ENCODE measurements at places on chromosomes 16 and 17. TPM values are rescaled to one million over a fixed set of nuclear protein-coding genes. Genes with fewer than 3 reads are reported as not detected.

- no peak for DNase-seq
Measured at GRCh38 chr17:43534909-43535308, 11.2 kb downstream of the ETV4 start.

DNA sequence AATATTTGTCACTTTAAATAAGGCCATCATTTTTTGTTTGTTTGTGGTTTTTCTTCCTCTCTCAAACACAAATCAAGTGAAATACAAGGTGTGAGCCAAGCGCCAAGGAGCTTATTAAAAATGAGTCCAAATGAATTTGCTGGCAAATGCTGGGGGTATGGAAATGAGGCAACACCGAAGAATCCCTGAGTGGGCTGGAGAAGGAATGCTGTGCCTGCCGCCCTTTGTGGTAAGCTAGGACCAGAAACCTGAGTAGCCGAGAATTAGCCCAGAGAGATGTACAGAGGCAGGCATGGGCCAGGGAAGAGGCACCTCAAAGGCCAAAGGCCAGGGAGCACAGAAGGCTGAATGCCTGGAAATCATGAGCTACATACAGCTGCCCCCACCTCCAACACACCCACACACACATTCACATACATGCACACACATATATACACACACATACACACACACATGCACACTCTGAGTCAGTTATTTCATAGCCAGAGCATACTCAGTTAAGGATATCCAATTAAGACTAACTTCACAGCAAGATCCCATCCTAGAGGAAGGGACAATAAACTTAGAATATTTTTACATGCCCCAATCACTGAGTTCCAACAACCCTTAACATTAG is 266.1 kb upstream of the DYNLRB2 start:
- DNase-seq = no peak

- no peak for DNase-seq
Measured at GRCh38 chr17:48378238-48378637, 51.8 kb downstream of the SKAP1 start.

DNA sequence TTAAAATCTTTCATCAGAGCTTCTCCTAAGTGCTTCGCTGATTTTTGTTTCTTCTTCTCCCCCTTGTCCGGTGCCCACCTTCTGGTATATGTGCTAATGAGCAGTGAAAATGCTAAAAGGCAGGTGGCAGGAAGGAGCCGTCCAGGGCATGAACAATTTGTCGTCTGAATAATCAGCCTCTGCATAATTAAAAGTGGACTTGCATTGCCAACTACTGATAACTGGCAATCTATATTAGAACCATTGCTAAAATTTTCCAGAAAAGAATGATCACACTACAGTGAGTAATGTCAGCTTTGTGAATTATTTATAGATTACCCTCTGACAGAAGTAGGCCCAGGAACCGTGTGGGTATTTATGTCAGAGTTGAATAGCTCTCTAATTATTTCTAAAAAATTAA is 28.1 kb downstream of the SERPINF1 start:
- DNase-seq = no peak

DNA sequence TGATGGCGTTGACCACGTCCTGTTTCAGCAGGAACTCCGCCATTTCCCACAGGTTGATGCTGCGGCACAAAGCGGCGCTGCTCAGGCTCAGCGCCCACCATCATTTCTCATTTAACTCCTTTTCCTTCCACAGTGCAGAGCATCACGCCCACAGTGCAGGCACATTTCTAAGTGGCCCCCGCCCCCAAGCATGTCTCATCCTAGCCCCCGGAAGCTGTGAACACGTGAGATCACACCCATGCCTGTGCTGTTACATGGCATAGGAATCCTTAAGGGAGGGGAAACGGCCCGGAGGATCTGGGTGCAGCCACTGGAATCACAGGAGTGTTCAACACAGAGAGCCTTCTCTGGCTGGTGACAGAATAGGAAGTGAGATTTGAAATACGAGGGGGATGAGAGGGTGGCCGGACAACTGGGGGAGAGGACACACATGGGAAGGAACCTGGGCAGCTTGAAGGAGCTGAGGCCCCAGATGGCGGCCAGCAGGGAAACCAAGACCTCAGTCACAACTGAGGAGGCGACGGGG is 4.7 kb downstream of the NAGPA start:
- DNase-seq = no peak

DNA sequence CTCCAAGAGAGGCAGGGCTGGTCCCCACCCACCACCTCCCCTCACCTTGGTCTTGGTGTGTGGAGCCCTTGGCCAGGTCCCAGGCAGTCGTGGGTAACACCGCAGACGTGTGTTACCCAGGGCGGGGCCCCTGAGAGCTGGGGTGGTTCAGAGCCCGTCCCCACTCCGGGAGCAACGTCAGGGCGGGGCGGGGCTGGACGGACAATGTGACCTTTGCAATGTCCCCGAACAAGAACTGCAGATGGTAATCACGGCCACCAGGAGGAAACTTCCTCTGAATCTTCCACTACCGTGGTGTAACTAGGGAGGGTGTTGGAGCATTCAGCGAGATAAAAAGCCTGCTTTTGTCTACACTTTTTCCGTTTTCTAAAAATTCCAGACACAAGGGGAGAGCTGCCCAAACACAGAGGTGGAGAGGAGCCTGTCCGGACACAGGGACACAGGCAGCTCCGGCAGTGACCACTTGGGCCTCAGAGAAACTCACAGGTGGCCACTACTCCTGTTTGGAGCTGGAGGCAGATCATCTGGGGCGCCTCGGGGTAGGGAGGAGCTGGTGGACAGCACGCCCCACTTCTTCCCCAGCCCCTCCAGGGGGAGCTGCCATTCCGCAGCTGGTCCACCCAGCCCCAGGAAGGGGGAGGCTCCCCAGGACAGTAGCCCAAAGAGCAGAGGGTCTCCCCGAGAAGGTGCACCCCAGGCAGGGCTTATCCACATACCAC is 14.2 kb upstream of the SLC38A10 start:
- no peak for DNase-seq

Gene MYH2
- not detected for polyA plus RNA-seq

Gene PIRT
- polyA plus RNA-seq = 0.04 TPM

Gene GGA2
- polyA plus RNA-seq = 156 TPM
